Stimulated activated CD4-positive, alpha-beta T cell treated with anti-CD3 and anti-CD28 coated beads, Interleukin-1b, Interleukin-23, amount 100 ng/mL, for 24 hours (primary cell): ENCODE measurements at places on chromosomes 16 and 17.

GRCh38 chr16:64370112-64370511 lies 751.8 kb downstream of the CDH11 start:
- DNase-seq = no peak

GRCh38 chr17:65742403-65743307 lies 181.2 kb upstream of the AXIN2 start:
- DNase-seq = no peak

DNA sequence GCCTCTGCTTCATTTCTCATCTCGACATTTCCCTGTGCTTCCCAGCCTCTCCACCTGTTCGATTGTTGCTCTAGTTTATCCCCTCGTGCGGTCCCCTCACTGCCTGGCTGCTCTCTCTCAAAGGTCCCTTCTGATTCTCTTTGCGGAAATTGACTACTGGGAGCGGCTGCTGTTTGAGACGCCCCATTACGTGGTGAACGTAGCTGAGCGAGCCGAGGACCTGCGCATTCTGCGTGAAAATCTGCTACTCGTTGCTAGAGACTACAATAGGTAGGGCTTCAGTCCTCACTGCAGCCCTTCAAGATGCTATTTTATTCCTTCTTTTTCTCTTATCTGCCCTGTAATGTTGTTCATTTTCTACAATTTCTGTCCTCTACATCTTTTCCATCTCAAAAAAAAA lies 39.4 kb downstream of the DNAH2 start:
- DNase-seq = no peak

DNA sequence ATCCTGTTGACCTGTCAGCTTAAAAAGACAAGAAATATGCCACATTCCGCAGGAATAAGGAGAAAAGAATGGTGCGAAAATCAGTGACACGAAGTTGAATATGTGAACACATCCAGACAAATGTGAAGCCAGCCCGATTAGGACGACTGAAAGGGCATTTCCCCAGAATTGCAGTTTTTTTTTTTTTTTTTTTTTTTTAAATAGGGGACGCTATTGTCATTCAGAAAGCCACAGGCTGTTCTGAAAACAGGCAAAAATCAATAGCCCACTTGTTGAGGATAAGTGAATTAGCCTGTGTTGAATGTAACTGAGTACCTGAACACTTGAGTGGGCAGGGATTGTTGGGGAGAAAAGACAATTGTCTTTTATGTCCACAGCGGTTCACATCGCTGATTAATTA lies 507.1 kb downstream of the WWOX start:
- no peak for DNase-seq

- no peak for DNase-seq
Observed at GRCh38 chr16:84763629-84764028, 56.2 kb upstream of the CRISPLD2 start.

DNA sequence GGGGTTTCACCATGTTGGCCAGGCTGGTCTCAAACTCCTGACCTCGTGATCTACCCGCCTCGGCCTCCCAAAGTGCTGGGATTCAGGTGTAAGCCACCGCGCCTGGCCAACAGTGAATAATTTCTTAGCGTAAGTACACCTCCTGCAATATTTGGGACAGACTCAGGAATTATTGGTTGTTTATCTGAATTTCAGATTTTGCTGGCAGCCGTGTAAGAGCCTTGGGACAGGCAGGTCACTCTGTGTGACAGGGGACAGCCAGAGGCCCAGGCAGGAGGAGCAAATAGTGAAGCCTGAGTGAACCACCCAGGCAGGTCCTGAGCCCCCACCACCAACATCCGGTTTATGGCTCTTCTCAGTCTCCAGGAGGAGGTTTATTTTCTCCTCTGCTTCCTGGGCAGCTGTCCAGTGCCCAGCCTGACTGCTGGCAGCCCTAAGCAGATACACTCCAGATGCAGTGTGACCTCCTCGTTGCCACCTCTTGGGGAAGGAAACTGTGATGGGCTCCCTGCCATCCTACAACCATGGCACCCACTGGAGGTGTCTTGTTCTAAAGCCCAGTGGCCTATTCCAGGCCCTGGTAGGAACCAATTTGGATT lies 26.2 kb upstream of the ADORA2B start:
- no peak for DNase-seq

GRCh38 chr17:65109990-65110680 lies 27.0 kb upstream of the RGS9 start:
- no peak for DNase-seq

DNA sequence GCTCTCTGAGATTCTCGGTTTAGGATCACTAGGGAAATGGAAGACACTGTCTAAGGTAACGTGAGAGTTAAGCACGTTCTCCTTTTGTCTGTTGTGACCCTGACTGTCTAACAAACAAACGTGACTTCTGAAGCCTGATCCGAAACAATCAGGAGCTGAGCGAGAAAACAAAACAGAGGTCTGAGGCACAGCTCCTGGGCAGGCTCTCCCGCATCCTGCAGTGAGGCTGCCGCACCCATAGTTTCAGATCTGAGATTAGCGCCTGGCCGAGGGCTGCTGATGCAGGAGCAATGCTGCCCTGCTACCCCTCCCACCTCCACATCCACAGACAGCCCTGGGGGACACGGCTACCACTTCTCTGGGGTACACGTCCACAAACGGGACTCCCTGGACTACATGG lies 46.7 kb downstream of the RNF157 start:
- no peak for DNase-seq

DNA sequence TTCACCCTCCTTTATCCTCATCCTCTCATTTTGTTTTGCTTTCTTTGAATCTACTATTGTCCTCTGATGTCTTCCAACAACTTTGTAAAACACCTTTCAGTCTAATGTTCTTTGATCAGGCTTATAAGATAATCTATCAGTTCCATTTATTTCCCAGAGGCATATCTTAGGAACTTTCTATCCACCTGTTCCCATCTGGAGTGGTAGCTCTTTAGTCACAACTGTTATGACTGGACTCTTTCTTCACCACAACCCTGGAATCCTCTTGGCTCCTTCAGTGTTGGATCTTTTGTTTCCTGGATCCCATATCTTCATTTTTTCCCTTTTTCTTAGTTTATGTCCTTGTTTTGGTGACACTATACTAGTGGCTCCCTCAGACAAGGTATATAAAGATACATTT lies 23.5 kb downstream of the RPS6KB1 start:
- DNase-seq = no peak

DNA sequence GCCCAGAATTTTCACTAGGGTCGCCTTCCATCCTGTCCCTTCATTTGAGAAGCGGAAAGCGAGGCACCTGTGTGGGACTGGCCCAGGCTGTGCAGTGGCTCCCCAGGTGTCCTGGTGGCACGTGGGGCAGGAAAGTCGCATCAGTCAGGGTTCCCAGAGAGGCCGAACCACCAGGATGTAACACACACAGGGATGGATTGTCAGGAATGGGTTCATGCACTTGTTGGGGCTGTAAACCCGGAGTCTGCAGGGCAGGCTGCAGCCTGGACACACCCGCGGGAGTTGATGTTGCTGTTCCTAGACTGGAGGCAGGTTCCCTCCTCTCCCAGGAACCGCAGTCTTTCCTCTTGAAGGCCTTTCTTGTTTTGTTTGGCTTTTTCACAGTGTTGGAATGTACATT lies 30.7 kb upstream of the RPTOR start:
- no peak for DNase-seq

GRCh38 chr16:86554599-86554916 lies 477 bp downstream of the MTHFSD start:
- DNase-seq = no peak

DNA sequence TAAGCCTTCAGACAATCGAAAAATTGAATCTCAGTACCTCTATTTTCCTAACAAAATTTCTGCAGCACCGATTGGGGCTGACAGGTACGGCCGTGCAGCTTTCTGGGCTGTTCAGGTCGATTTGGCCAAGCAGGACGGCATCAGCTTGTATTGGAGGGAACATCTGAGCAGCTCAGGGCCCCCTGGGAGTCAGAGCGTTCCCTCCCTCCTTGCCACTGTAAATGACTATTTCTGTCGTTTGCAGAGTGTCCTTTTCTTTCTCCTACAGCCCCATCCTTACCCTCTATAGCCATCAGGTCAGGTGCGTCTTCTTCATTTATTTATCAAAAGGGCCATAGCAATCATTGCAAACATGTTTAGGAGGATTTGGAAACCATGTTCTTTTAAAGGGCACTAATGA lies 731.1 kb downstream of the WWOX start:
- DNase-seq = no peak

GRCh38 chr16:11326737-11327276 lies 18.5 kb upstream of the RMI2 start:
- DNase-seq = no peak

DNA sequence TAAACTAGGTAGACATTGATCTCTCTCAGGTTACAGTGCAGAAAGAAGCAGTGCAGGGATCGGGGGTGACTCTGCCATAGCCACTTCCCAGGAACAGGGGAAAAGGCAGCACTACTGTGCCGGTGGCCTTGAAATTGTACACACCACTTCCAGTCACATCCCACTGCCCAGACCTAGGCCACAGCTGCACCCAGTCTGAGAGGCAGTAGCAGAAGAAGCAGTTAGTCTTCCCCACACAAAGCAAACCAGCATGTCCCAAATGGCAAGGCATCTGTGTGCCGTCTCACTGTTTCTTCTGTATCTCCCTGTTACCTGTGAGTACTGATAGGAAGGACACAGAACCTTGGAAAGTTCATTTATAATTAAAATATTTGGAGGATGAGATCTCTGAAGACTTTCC lies 47.0 kb downstream of the TMC6 start:
- DNase-seq = no peak

DNA sequence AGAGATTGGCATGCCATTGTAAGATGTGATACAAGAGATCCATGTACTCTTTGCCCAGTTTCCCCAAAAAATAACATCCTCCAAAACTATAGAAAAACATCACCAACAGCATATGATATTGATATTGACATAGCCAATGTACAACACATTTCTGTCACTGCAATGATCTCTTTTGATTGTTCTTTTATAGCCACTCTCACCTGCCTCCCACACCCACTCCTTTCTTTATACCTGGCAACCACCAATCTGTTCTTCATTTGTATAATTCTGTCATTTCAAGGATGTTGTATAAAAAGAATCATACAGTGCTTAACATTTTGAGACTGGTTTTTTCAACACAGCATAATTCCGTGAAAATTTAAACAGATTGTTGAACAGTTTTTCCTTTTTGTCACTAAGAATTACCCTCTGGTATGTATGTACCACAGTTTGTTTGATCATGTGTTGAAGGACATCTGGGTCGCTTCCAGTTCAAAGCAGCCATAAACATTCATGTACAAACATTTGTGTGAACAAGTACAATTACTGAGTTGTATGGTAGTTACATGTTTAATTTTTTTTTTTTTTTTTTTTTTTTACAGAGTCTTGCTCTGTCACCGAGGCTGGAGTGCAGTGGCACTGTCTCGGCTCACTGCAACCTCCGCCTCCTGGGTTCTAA lies 9.9 kb downstream of the KRTAP9-1 start:
- no peak for DNase-seq

- no peak for DNase-seq
Observed at GRCh38 chr16:60432472-60432871, 1603.8 kb downstream of the CDH8 start.

- DNase-seq = no peak
Observed at GRCh38 chr16:3807425-3808123, 72.9 kb downstream of the CREBBP start.

- DNase-seq = no peak
Observed at GRCh38 chr17:55398689-55399088, 22.9 kb downstream of the MMD start.

DNA sequence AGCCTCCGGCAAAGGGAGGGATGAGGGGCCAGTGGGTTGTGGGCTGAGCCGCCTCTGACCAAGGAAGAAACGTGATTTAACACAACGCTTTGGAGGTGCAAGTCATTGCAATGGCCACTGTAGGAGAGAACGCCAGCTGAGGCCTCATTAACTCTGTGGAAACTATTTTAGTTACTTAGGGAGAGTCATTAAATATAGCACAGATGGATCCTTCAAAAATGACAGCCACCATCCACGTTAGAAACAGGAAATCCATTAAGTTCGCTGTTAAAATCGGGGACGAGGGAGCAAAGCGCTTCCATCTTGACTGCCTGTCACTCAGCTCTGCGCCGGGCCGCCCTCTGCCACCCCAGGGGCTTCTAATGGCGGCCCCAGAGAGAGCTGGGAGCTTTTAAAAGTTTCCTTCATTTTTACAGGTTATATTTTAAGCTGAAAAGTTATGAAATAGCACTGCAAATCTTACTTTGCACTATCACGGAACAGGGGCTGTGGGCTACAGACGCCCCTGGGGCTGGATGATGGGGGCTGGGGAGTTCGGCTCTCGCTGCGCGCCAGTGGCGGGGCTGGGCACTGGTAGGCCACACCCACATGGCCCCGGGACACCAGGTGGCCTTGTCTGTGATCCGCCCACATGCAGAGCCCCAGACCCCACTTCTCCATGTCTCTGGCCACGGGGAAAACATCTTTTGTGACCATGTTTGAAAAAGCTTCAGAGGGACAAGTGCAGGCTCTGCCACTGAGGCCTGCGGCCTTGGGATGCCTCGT lies 54.6 kb downstream of the LMF1 start:
- DNase-seq = no peak

DNA sequence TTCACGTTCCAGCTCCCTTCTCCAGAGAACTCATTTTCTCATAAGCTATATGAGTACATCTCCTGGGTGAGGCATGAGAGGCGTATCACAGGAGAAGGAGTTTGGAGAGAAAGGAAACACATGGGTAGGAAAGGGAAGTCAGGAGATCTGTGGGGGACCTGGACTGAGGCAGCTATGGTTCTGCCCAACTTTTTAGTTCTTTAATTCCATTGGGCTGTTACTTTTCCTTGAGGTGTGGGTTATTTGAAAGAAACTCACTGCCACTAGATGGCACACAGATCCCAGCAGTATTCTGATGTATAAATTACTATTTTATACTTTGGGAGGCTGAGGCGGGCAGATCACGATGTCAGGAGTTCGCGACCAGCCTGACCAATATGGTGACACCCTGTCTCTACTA lies 63.6 kb downstream of the NUP93 start:
- no peak for DNase-seq

- peak; percentile 27 for DNase-seq
Observed at GRCh38 chr17:8122924-8123694, 797 bp downstream of the HES7 start.

- no peak for DNase-seq
Observed at GRCh38 chr17:45430738-45431530, 1.7 kb downstream of the ARHGAP27 start.

DNA sequence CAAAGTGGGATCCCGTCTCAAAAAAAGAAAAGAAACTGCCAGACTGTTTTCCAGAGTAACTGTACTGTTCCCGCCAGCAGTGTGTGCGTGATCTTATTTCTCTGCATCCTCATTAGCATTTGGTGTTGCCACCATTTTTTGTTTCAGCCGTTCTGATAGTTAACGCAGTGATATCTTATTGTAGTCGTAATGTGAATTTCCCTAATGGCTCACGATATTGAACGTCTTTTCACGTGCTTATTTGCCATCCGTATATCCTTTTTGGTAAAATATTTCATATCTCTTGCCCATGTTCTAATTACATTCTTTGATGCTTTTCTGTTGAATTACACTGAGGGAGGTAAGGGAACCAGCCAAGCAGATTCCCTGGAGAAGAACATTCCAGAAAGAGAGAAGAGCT lies 92.4 kb downstream of the SEC14L1 start:
- no peak for DNase-seq

- DNase-seq = no peak
Observed at GRCh38 chr17:32488177-32488542, 1.4 kb downstream of the CDK5R1 start.
